ENCODE measurements at places on chromosomes 4 and X.

GRCh38 chr4:25884031-25884782, 21.4 kb upstream of the SEL1L3 start:
- DNase-seq = peak; percentile 55

DNA sequence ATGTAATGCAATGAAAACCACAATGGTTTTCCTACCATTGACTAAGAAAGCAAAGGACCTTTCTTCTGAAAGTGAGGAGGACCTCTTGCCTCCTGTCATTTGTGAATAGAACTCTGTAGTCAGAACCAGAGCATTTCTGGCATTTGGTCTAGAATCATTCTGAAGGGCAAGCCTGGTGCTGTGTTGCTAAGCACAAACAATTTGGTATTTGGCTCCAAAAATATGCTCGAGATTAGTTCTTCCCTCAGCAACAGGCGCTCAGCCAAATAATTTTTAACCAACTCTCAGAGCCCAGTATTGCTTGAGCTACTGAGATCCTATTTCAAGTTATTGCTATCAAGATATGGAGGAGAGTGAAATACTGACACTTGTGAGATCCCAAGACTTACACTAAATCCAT, 71.0 kb downstream of the SNCA start:
- DNase-seq = peak; percentile 62

- DNase-seq = no peak
Observed at GRCh38 chr4:69843932-69844331, 16.0 kb downstream of the SULT1E1 start.

GRCh38 chr4:47359891-47360290, 103.6 kb downstream of the COMMD8 start:
- DNase-seq = no peak

- peak; percentile 43 for DNase-seq
Observed at GRCh38 chr4:169079942-169080827, 70.1 kb upstream of the CBR4 start.

DNA sequence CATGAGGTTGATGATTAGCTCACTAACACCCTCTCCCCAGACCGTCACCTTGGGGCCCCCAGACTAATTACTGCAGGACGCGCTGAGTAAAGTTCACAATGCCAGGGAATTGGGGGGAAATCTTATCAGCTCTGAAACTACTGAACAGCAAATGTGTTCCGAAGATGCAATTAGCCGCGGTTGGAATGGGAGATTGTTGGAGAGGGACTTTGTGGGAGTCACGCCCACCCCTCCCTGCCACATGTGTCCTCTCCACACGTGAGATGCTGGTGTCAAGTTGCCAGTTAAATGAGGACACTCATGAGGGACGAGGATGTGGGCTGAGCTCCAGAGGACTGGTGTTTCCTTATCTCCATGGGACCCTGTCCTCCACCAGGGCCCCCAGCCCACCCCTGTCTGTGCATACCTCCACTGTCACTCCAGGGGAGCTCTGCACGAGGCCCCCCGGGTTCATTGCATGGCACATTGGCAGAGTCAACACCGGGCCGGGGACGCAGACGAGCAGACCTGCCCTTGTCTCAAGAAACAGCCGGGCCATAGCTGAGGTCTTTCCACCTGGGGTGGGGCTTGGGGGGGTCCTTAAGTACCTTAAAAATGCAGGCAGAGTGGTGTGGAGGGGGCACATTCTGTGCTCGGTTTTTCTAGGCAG, 175.4 kb upstream of the PSAPL1 start:
- no peak for DNase-seq

GRCh38 chr4:151529187-151529586, 120.2 kb downstream of the FHIP1A start:
- DNase-seq = no peak

GRCh38 chr4:114265342-114265741, 285.9 kb upstream of the ARSJ start:
- no peak for DNase-seq

DNA sequence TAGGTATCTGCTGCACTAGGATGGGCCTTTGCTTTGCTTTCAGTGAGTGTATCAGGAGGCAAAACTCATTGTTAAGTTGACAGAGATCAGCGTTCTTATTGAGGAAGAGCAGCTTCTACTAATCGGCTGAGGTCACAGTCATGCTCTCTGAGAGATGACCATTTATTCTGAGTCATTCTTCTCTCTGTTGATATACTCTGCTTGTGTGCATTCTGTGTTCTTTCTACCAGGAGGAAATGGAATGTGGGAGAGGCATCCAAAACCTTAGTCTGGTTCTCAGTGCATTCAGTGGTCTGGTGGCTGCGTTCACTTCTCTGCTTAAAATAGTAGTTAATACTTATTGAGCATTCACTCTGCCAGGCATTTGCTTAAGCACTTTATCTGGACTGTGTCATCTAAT, 66.2 kb downstream of the RRAGB start:
- peak; percentile 8 for DNase-seq

DNA sequence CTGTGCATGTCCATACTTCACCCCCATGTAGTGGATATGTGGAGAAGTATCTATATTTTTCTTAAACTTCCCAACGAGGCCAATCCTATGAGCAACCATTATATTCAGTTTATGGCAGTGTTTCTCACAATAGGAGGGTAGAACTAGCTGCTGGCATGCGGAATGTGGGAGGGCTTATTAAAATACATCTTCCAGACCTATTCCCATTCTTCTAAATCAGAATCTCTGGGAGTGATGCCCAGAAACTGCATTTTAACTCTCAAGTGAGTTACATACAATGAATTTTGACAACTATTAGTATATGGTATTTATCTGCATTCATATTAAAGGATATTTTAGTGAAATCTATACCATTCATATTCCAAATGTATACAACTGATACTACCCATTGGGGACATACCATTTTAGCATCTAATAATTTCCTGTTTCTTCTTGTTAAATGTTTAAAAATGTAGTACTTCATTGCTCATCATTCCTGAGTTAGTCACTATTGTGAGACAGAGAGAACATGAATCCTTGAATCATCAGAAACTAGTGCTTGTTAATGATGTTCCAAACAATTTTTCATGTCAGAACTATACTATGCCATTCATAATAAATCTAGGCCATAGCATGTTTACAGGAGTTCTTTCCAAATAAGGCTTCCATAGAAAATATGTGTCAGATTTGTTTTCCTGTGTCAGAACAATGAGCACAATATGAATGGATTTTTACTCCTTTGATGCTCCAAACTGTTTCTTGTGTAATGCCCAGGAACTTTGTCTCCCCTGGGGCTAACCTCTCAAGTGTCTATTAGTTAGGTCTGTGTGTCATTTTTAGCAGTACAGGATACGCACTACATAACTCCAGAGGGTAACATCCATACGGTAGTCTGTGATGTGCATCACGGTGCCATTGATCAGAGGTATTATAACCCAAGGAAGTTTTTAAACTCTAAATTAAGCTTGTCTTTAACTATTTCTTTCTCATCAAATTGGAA, 198.8 kb upstream of the BMP3 start:
- peak; percentile 62 for DNase-seq

GRCh38 chrX:70208479-70208878, 26.0 kb upstream of the AWAT1 start:
- no peak for DNase-seq

DNA sequence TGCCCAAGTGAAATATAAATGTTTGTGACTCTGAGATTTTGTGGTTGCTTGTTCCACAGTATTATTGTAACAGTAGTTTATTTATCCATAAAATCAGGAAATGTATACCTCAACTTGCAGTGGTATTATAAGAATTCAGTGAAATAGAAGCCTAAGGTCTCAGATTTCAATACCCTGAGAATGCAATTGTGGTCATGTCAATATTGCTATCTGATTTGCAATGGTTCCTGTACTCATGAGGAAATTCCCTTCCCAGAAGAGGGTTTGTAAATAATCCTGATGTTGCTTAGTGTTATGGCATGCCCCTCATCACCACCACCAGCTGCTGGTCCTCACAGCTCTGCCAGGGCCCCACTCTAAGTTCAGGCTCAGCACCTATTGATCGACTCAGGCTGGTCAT, 67.8 kb downstream of the SLC34A2 start:
- no peak for DNase-seq

DNA sequence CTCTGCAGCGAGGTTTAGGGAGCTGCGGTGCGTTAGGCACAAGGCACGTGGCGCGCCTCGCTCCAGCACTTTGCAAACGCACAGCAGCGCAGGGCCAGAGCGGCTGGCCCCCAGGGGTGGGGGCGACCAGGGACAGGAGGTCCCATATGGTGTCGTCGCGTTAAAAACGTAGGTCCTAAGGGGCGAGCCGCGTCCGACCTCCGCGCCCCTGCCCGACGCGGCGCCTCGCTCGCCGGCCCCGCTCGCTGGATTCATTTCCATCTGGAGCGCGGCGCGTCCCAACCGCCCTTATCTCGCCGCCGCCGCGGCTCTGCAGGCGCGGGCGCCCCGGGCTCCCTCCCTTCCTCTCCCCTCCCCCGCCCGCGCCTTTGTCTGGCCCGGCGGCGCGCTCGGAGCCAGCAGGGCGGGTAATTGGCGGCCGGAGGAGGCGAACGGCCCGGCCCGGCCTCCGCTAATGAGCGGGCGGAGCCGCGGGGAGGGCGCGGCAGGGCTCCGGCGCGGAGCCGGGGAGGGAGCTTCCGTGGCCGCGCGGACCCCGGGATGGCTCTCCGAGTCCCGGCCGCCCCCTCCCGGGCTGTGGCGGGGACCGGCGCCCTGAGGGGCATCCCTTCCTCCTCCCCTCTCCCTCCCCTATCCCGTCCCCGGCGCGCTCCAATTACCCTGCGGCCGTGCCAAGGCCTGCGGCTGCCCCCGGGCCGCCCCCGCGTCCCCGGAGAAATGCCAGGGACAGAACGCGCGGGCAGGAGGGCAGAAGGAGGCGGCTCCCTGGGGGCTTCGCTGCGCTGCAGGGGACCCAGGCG, 409.0 kb downstream of the BCOR start:
- DNase-seq = no peak

- no peak for DNase-seq
Observed at GRCh38 chrX:128650326-128650725, 598.1 kb upstream of the ACTRT1 start.

GRCh38 chr4:161892951-161893350, 270.8 kb downstream of the FSTL5 start:
- no peak for DNase-seq

DNA sequence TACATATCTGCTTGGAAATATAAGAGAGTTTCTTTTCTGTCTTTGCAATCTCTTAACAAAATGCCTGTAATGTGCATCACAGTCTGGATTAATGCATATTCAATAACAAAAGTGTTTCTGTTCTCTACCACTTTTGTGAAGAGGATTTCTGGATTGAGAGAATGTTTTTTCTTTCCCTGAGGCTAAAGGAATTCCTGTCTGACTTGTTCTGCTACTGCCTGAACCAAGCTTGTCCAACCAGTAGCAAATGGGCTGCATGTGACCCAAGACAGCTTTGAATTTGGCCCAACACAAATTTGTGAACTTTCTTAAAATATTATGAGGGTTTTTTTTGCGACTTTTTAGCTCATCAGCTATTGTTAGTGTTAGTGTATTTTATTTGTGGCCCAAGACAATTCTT, 1133.9 kb downstream of the SH3BGRL start:
- DNase-seq = no peak

DNA sequence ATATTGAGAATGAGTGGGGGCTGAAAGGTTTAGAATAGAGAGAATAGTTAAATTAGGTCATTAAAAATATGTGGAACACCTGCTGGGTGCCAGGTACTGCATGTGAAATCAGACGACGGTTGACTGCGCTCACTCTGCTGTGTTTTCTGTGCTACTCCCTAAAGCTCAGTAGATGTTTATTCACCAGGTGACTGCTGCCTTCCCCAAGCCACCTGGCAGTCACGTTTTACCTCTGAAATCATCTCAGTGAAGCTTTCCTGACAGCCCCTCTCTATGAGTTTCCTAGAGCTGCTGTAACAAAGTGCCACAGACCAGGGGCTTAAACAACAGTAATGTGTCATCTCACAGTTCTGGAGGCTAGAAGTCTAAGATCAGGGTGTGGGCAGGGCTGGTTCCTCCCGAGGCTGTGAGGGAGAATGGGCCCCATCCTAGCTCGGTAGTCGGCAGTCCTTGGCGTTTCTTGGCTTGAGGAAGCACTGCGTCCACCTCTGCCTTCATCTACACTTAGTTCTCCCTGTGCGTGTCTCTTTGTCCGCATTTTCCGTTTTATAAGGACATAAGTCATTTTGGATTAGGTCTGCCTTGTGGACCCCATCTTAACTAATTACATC, 25.3 kb downstream of the ADD1 start:
- DNase-seq = no peak

DNA sequence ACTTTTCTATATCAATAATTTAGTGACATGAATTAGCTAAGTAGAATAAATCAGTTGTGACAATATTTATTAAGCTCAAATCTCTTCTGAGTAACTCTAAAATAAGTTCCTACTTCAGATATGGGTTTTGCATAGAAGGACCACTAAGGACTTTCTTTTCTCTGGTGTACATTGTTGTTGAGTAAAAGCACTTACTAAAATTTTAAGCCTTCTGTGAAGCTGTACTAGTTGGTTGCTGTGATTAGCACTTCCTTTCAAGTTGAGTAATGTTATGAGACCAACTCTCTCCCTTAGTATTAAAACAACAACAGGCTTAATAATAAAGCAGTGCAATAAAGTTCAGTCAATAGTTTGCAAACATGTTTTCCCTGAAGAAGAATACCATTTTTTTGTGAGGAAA, 667.4 kb upstream of the NDST4 start:
- no peak for DNase-seq

GRCh38 chr4:38226170-38226569, 266.0 kb downstream of the PTTG2 start:
- DNase-seq = no peak

GRCh38 chr4:951594-952468, 19.6 kb downstream of the TMEM175 start:
- no peak for DNase-seq

- DNase-seq = no peak
Observed at GRCh38 chrX:3076416-3076991, 35.2 kb downstream of the ARSF start.

DNA sequence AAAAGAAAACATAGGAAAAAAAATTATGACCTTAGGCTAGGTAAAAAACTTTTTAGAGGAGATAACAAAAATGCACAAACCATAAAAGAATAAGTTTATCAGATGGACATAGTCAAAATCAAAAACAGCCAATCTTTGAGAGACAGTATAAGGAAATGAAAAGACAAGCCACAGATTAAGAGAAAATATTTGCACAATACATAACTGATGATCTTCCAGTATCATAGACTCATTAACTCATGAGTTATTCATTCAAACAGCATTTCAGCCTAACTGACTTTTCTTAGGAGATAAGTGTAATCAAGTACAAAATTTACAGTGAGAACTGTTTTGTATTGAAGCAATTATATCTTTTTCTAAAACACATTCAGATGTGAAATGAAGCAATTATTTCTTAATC, 183.8 kb downstream of the FBXO8 start:
- DNase-seq = no peak

All from HFFc6 (cell line).